ENCODE measurements at places on chromosomes 1 and 21. TPM values are rescaled to one million over a fixed set of nuclear protein-coding genes. Genes with fewer than 3 reads are reported as not detected.

DNA sequence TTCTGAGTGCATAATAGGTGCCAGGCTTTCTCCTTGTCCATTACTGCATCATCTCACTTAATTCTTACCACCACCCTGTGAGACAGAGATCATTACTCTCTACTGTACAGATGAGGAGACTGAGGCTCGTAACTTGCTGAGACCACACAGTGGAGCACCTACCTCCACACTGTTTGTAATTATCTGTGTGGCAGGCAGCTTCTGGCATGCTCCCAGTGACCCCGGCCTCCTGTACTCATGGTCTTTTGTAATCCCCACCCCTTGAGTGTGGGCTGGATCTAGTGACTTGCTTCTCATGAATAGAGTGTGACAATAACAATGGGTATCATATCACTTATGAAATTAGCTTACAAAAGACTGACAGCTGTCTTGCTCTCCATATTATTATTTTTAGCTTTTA, 407.3 kb downstream of the MATN1 start:
- DNase-seq, result no peak

DNA sequence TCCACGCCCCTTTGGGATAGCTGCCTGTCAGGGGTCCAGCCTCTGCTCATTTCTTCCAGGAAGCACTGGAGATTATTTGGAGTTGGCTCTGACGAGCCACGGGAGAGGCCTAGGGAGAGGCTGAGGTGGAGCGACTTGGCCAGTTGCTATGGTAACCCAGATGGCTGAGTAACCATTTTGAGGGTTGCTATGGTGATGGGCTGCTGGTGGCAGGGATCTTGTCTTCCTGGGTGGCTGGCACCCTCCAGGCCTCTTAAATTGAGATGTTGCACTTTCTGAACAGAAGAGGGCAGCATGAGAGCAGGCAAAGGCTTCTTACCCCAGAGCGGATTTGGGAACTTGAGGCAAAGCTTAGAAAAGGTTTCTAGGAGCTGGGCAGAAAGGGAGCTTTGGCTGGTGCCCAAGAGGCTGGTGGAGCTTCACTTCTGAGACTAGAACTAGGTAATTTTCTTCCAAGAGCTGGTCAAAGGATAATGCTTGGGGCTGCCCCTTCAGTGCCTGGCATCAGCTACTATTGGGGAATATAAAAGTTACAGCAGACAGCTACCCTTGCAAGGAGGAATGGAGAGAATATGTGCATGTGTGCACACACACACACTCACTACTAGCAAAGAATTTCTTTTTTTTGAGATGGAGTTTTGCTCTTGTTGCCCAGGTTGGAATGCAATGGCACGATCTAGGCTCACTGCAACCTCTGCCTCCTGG, 72.5 kb downstream of the NDUFS5 start:
- DNase-seq, result peak; percentile 82

DNA sequence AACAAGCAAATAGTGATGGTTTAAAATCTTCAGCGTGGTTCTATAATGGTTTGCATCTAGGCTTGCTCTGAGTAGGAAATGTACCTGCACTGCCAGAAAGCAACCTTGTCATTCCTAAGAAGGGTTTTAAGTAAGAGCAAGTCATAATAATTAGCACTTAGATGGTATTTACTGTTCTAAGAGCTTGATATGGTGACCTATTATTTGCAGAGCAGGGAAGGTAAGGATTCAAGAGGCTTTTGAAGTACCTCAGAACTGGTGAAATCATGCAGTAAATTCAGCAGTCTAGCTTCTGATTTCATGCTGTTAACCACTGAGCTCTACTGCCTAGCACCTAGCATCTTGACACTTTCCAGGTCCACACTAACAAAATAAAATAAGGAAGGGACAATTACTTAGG, 23.7 kb downstream of the ATP1A1 start:
- DNase-seq, result no peak

GRCh38 chr1:241994171-241994570, 4.7 kb downstream of the MAP1LC3C start:
- DNase-seq, result no peak

Gene E2F2
- polyA plus RNA-seq, result 0.12 TPM

GRCh38 chr1:95325349-95325748, 91.3 kb downstream of the RWDD3 start:
- DNase-seq, result no peak

DNA sequence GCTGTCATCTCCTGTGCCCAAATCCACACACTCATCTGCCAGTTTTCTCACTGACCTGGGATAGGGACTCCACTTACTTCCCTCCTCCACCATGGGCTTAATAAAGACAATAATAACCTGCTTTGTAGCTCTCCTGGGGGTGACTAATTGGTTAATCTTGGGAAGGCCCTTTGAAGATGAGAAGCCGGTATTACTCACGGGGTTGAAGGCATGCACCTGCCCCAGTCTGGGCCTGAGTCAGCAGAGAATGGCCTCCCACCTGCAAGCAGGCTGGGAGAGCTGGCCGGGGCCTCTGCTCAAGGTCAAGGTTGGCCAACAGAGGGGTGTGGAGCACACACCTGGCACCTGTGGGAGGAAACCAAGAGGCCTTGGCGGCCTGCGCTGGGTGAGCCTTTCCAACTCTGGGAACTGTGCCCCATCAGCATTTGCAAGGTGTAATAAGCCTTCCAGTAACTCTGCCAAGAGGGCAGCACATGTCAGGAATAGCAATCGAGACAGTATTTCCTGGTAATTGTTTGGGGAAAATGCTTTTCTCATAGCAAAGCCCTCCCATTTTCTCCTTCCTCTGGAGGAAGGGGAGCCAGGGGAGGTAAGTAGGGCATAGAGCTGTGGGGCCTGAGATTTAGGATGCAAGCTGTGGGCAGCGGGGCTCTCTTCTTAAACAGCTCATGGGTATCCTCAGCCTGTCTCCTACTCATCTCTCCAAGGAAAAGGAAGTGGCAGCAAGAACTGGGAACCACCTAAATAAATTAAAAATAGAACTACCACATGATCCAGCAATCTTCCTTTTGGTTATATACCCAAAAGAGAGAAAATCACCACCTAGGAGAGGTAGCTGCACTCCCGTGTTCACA, 49.0 kb downstream of the TOMM20 start:
- peak; percentile 80 for DNase-seq

DNA sequence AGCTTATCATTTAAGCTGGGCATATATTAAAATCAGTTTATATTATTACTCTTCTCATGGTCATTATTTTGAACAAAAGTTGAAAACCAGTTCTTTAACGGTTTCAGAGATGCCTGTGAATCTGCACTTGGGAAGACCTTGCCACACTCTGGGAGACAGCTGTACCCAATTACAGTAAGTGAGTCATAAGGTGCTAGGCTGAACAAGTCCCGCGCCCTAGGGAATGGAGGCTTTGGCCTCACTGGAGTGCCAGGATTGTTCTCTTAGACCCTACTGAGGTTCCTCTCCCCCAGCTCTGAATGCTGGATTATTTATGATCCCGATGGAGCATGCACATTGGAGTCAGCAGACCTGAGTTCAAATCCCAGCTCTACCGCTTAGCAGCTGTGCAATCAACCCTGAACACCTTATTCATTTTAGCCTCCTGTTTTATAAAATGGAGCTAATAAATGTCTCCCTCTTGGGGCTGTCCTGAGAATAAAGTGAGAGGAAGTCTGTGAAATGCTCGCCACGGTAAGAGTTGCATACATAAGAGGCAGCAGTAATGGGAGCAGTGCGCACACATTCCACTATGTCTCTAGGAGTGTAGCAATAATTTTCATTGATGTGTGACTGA, 266.2 kb downstream of the FOXD2 start:
- DNase-seq, result no peak

Gene C1orf141
- not detected for polyA plus RNA-seq

DNA sequence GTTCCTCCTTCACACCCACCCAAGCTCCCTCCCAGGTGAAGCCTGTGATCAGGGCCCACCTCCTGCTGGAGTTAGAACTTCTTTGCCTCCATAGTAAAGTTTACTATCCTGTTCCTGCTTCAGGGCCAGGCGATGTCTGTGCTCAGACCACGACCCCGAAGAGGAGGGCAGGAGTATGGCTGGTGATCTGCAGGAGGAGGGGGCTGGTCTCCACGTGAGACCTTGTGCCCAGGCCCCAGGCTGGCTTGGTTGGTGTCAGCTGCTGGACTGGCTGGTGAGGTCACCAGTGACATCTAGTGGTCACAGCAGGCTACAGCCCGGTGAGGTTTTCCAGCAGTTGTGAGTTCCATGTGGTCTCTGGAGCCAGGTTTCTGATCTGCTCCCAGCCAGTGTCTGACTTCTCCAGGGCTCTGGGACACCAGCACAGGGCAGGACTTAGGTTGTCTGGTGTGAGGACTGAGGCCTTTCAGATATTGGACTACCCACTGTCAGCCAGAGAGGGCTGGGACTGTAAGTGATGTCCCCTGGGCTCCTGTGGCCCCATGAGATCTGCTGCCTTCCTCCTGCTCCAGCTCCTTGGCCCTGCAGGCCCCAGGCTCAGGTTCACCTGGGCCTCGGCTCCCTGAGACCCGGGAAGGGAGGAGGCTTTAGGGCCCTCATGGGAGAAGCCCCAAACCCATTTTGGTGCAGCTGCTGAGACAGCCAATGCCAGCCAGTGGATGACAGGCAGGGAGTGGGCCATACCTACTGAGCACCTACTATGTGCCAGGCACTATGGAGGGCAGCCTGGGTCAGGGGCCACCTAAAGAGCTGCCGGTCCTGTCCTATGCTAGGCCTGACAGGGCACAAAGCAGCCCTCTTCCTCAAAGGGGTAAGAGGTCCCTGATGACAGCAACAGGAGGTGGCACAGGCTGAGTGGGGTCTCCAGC, 6.0 kb upstream of the UBL4B start:
- no peak for DNase-seq

- DNase-seq, result no peak
Observed at GRCh38 chr1:148318123-148318903, 164.8 kb downstream of the PPIAL4G start.

DNA sequence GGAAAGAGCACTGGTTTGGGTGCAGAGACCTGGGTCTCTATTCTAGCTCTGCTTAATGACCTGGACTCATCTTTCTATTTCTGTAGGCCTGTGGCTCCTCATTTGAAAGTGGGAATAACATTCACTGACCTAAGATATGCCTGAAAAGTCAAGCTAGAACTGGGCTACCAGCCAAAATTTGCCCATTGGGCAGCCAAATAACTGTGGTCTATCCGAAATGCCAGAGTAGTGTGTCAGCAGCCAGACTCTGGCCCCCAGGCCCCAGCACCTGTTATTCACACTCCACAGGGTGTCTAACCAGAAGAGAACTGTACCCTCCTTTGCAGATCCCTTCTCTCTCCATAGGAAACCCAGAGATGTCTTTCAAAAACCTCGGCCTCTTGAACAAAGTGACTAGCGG, 12.6 kb downstream of the DAB1 start:
- no peak for DNase-seq

Gene CENPS
- 13.3 TPM for polyA plus RNA-seq

DNA sequence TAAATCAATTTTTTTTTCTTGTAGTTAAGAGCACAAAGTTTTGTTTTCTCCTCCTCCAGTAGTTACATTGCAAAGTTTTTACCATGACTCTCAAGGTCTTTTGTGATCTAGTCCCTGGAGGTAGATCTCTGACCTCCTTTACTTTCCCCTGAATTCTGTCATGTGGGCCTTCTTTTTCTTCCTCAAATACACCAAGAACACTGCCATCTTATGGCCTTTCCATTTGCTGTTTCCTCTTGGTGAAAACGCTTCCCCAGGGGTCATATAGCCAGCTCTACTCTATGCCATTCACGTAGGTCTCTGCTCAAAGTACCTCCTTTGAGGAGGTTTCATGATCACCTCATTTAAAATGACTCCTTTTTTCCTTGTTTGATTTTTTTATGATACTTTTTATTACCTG, 2.7 kb downstream of the DDX20 start:
- DNase-seq, result no peak

Gene NUDT4B
- polyA plus RNA-seq, result 8.7 TPM

Gene KCNT2
- not detected for polyA plus RNA-seq

Gene RNF19B
- 31.8 TPM for polyA plus RNA-seq

DNA sequence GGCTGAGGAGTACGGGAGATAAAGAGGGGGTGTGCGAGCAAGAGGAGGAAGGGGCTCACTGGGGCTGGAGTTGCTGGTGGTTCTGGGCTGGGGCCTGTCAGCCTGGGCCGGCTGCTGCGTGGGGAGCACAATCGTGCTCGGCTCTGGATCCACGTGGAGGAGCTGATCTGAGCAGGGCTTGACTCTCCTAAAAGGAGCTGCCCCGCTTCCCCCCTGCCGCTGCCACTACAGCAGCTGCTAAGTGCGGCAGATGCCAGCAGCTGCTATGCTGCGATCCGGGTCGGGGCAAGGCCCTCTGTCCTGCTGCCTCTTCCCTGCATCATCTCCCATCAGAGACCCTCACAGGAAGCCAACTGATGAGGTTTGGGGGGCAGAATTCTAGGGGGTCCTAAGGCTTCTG, 165.9 kb downstream of the PCBP3 start:
- DNase-seq, result no peak

DNA sequence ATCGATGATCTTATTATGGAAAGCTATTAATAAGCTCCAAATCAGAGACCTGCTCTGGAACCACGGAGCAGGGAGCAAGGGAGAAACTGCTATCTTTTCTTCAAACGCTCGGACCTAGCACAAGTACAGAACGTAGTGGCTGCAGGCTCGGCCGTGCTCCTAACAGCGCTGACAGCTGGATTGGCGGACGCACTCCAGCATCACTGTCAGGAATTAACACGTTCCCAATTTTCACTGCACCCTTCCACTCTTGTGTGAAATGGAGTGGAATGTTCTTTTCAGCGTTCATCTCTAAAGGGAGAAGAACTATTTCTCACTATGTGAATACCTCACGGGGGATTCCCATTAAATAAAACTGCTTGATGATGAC, 106.9 kb downstream of the ZNF281 start:
- DNase-seq, result no peak

GRCh38 chr1:208533746-208534598, 289.8 kb upstream of the PLXNA2 start:
- no peak for DNase-seq

GRCh38 chr1:29311352-29312030, 75.2 kb downstream of the PTPRU start:
- DNase-seq, result no peak

DNA sequence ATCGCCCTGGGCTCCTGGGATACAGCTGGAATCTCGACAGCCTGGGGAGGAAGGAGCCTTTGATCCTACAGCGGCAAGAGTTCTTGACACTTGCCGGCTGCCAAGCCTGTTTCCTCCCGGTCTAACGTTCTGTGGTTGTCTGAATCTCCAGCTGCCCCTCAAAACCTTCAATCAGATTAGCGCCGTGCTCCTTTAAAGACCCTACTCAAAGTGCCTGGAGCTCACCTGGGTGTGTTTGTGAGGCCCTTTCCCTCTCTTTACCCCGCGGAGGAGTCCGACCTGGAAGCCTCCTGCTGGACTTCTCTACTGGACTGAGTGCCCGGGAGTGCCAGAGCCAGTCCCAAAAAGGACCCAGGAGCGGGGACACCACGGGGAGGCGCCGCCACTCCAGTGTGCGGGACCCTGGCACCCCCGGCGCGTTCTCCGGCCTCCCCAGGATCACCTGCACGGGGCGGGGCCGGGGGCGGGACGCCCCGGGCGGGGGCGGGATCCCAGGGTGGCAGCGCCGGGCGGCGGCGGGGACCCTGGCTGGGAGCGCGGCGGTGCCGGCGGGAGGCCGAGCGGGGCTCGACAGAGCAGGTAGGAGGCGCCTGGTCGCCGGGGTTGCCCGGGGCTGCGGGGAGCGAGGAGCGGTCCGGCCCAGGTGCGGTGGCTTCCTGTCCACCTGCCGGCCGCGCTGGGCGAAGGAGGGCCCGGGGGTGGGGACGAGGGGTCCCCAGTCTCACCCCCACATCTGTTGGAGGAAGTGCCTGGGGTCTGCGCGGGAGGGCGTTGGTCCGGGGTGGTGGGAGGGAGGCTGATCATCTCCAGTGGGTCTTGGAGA, at the start of gene NCMAP:
Gene NCMAP, plus strand, starts transcription at position 497 of the 823 bp plus-strand sequence. CDS start 39,344 bp downstream, outside the sequence.
- DNase-seq, result no peak

Gene CD5L
- polyA plus RNA-seq, result not detected
